CD4-positive, alpha-beta memory T cell (primary cell): ENCODE measurements at places on chromosomes 11 and 22. TPM values are rescaled to one million over a fixed set of nuclear protein-coding genes. Genes with fewer than 3 reads are reported as not detected.

Gene ABCC8
- not detected for total RNA-seq

Gene C1QTNF5
- total RNA-seq = not detected

Gene RANGAP1
- total RNA-seq = 74.7 TPM

Gene SERHL2
- 0.36 TPM for total RNA-seq

Gene CLDN5
- not detected for total RNA-seq

Gene TRIM49B
- total RNA-seq = not detected

Gene SLC22A9
- total RNA-seq = not detected

Gene E2F8
- not detected for total RNA-seq

Gene FXYD6
- total RNA-seq = not detected

Gene PPP6R2
- total RNA-seq = 80.1 TPM

Gene GPR83
- not detected for total RNA-seq

Gene GUCD1
- total RNA-seq = 65.5 TPM

Gene SAA1
- not detected for total RNA-seq

Gene SLC39A13
- 68.3 TPM for total RNA-seq

Gene OLFML1
- not detected for total RNA-seq

Gene MMP10
- not detected for total RNA-seq

Gene ARHGAP1
- 72.2 TPM for total RNA-seq

Gene ANO1
- not detected for total RNA-seq

Gene IFITM1
- 119 TPM for total RNA-seq

Gene OR51B5
- not detected for total RNA-seq

Gene IFITM10
- total RNA-seq = 1.6 TPM

Gene CHKB
- total RNA-seq = 178 TPM

Gene SLC22A12
- total RNA-seq = not detected

Gene C22orf31
- total RNA-seq = not detected

Gene CCDC73
- not detected for total RNA-seq

Gene FOLR2
- total RNA-seq = not detected

Gene MUC5AC
- not detected for total RNA-seq

Gene OR52N4
- 2.2 TPM for total RNA-seq

Gene TEF
- 6.5 TPM for total RNA-seq

Gene MB
- total RNA-seq = not detected

Gene SPTBN2
- total RNA-seq = not detected

Gene XPNPEP3
- total RNA-seq = 20.0 TPM

Gene TANGO2
- total RNA-seq = 50.6 TPM

Gene FJX1
- not detected for total RNA-seq

Gene GGT5
- total RNA-seq = not detected

Gene GNAZ
- 0.76 TPM for total RNA-seq

Gene SCARF2
- 2.6 TPM for total RNA-seq

Gene KCNJ1
- not detected for total RNA-seq

Gene MSANTD4
- total RNA-seq = 24.7 TPM

Gene INPPL1
- 145 TPM for total RNA-seq

Gene EFCAB6
- 0.91 TPM for total RNA-seq

Gene NCR3LG1
- total RNA-seq = 3.1 TPM

Gene SYT7
- total RNA-seq = not detected

Gene FAM181B
- total RNA-seq = 0.11 TPM

Gene CSTF3
- 33.5 TPM for total RNA-seq

Gene CCDC86
- 9.6 TPM for total RNA-seq

Gene ZP1
- total RNA-seq = 0.41 TPM

Gene CHRM4
- not detected for total RNA-seq

Gene TIMP3
- 1.7 TPM for total RNA-seq

Gene NRGN
- not detected for total RNA-seq

Gene TENM4
- 0.28 TPM for total RNA-seq
